ENCODE measurements at places on chromosomes 4 and X.
A peak's percentile ranks its signal among the peaks of the same experiment; 100 is the strongest.

GRCh38 chrX:41022566-41022965, 62.7 kb upstream of the USP9X start:
- DNase-seq, result no peak
- 0 out of 2 replicates have a peak, but pooled peaks cover 2% of the 10 kb centered on the region for H3K4me1 ChIP-seq
- no peaks in the 10 kb centered on the region for H3K36me3 ChIP-seq
- no peak overlapping the region for H3K27ac ChIP-seq
- no peaks in the 10 kb centered on the region for H3K27me3 ChIP-seq

GRCh38 chrX:2690856-2691542, at the start of gene CD99:
CD99 (plus strand) TSS chrX:2691295; CDS start chrX:2691361, 66 bp downstream.
- peak; percentile 85 for DNase-seq
- H3K36me3 ChIP-seq, result no peaks in the 10 kb centered on the region
- H3K4me1 ChIP-seq, result 0 out of 2 replicates have a peak, but pooled peaks cover 2% of the 10 kb centered on the region
- H3K4me3 ChIP-seq, result peak within 1 kb of the TSS; percentile 65

DNA sequence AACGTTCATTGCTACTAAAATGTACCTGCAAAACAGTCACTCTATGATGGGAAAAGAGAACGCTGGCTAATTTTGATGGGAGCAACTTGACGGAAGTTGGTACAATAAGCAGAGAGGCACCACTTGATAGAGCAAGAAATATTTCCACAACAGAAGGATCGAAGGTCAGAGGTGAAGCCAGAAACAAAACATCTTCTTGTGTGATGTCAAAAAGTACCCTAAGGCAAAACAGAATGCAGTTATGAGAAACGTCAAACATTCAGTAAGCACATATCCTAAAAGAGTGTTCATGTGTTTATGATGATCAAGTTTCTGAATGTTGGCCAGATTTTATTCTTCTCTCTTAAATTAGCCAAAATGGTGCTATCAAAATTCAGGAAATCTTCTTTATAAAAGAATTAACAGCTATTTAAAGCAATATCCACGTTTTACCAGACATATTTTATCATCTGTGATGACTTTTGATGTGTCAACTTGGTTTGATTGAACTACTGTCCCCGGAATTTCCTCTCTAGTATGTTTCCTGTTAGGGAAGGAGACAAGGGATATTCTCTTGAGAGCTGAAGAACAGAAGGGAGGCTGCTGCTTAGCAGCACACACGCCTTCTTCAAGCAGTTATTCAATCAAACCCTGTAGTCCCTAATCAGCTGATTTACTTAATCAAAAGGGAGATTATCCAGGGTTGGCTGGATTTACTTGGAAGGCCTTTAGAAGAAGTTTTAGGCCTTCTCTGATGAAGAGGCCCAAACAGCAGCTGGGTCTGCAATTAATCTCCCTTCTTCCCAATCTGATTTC, 15.7 kb downstream of the AASDH start:
- no peak for DNase-seq
- no peak overlapping the region for H3K4me3 ChIP-seq
- no peaks in the 10 kb centered on the region for H3K36me3 ChIP-seq
- no peaks in the 10 kb centered on the region for H3K27me3 ChIP-seq

GRCh38 chr4:159425737-159426305, 322.9 kb downstream of the RAPGEF2 start:
- no peak overlapping the region for H3K27ac ChIP-seq
- DNase-seq, result no peak
- H3K4me1 ChIP-seq, result no peaks in the 10 kb centered on the region
- H3K36me3 ChIP-seq, result no peaks in the 10 kb centered on the region

- H3K36me3 ChIP-seq, result no peaks in the 10 kb centered on the region
- H3K27me3 ChIP-seq, result no peaks in the 10 kb centered on the region
- DNase-seq, result no peak
- H3K4me3 ChIP-seq, result no peak overlapping the region
- peaks cover 2% of the 10 kb centered on the region for H3K4me1 ChIP-seq
Measured at GRCh38 chrX:19686876-19687275, 171.6 kb upstream of the MAP3K15 start.

- H3K27me3 ChIP-seq, result no peaks in the 10 kb centered on the region
- H3K36me3 ChIP-seq, result no peaks in the 10 kb centered on the region
- no peaks in the 10 kb centered on the region for H3K4me1 ChIP-seq
- no peak overlapping the region for H3K4me3 ChIP-seq
- DNase-seq, result no peak
Measured at GRCh38 chrX:55210931-55211677, 9.0 kb upstream of the PAGE5 start.

GRCh38 chr4:25624616-25625015, 31.0 kb upstream of the SLC34A2 start:
- no peak for DNase-seq
- H3K27me3 ChIP-seq, result no peaks in the 10 kb centered on the region
- H3K27ac ChIP-seq, result no peak overlapping the region
- no peaks in the 10 kb centered on the region for H3K36me3 ChIP-seq
